Activated CD4-positive, alpha-beta T cell treated with anti-CD3 and anti-CD28 coated beads for 1 hour (primary cell): ENCODE measurements at places on chromosomes 12 and 14.

DNA sequence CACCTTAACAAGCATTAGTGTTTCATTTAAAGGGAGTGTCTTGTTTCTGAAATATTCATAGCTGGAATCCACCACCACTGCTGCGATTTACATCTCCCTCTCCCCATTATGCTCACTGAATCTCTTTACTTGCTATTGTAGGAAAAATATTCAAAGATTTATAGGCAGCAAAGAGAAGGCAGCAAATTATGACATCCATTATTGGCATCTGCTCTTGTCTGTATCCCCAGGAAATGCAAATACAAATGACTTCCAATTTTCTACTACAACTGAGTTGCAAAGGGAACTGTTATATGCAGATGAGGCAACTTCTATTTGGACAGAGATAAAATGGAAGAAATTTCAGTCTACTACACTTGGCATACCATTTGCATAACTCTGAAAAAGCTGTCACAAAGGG is 88.4 kb upstream of the PRKD1 start:
- DNase-seq: no peak

- DNase-seq: no peak
Observed at GRCh38 chr14:52735921-52736489, 6.0 kb downstream of the STYX start.

- no peak for DNase-seq
Observed at GRCh38 chr12:1815814-1816729, 4.3 kb upstream of the LRTM2 start.

DNA sequence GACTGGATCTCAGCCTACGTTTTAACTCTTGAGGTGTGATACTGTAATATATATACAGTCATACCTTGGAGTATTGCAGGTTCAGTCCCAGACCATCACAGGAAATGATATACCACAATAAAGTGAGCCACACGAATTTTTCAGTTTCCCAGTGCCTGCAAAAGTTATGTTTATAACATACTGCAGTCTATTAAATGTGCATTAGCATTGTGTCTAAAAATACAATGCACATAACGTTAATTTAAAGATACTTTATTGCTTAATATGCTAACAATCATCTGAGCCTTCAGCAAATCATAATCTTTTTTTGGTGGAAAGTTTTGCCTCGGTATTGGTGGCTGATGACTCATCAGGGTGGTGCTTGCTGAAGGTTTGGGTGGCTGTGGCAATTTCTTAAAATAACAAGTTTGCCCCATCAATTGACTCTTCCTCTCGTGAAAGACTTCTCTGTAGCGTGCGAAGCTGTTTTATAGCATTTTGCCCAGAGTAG is 18.9 kb downstream of the PYROXD1 start:
- DNase-seq: peak; percentile 8
